ENCODE measurements at places on chromosomes 6 and 20.

DNA sequence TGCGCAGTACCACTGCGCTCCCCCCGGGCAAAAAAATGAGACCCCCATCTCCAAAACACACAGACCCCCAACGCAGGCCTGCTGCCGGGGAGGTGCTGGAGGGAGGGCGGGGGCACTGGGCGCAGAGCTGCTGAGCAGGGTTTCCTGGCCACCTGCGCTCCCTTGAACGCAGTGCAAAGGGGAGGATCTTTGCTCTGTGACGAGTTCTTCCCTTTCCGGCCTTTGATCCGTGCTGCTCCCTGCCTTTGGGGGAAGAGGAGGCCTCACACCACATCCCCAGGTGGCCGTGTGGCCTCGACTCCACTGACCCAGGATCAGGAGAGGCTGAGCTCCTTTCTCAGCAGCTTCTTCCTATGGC lies 8.9 kb upstream of the COL20A1 start:
- DNase-seq, result no peak

DNA sequence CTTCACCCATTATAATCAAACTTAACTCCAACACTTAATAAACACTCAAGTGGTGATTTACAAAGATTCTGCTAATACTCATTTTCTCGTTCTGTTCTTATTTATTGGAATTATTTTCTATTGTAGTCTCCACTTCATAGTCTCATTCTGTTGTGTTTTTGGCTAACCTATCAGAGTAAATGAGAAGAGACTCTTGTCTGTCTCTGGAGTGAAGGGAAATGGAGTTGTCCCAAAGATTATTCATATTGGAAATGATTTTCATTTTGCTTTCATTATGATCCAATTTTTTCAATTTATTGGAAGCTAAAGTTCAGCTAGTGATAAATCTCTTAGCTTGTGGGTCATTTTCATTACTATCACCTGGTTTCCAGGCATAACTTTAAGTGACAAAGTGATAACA lies 454.9 kb upstream of the JAG1 start:
- DNase-seq, result no peak

GRCh38 chr20:10328897-10329255 lies 105.1 kb downstream of the MKKS start:
- DNase-seq, result no peak

DNA sequence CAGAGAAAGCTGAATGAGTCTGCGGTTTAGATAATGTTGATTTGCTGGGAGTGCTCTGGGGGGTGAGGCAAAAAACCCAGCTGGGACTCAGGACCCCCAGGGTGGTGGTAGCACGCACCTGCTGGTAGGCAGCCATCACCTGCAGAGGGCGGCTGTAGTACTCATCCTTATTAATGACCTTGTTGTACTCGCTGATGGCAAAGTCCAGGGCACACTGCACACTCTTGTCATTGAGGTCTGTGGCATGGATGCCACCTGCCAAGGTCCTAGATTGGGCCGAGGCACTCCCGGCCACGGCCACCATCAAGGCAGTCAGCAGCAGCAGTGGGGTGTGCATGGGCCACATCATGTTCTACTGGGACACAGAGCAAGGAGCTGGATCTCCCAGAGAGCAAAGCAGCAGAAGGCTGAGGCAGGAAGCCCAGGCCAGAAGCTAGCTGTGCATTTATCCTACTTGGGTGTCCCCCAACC lies at the start of gene CST5:
TSS of gene CST5 (minus strand) at position 421 of the 471 bp plus-strand sequence. CDS start at position 349, 72 bp downstream.
- DNase-seq, result no peak

Measured in astrocyte of the cerebellum (primary cell).